Left ventricle myocardium inferior (tissue), 1 donor: ENCODE measurements at places on chromosomes 2 and 18. TPM values are rescaled to one million over a fixed set of nuclear protein-coding genes. Genes with fewer than 3 reads are reported as not detected.
A peak's percentile ranks its signal among the peaks of the same experiment; 100 is the strongest.

DNA sequence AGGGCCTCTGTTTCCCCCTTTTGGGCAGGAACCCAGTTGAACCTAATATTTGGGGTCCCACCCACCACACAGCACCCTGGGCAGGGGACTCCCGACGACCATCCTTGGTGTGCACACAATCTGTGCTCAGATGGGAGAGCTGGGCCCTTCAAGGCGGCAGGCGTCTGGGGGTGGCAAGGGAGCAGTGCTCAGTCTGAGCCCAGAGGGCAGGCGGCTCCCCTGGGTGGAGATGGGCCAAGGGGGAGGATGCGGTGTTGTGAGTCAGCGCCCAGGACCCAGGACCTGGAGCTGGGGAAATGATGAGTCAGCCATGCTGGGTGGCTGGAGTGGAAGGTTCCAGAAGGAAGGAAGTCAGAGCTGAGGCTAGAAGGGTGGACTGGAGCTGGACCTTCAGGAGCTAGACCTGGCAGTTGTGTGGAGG, 3.8 kb downstream of the PROM2 start:
- DNase-seq: peak; percentile 7

- DNase-seq: no peak
Measured at GRCh38 chr18:5066380-5066977, 130.6 kb downstream of the AKAIN1 start.

SNORC gene
- 1.0 TPM for total RNA-seq

DNA sequence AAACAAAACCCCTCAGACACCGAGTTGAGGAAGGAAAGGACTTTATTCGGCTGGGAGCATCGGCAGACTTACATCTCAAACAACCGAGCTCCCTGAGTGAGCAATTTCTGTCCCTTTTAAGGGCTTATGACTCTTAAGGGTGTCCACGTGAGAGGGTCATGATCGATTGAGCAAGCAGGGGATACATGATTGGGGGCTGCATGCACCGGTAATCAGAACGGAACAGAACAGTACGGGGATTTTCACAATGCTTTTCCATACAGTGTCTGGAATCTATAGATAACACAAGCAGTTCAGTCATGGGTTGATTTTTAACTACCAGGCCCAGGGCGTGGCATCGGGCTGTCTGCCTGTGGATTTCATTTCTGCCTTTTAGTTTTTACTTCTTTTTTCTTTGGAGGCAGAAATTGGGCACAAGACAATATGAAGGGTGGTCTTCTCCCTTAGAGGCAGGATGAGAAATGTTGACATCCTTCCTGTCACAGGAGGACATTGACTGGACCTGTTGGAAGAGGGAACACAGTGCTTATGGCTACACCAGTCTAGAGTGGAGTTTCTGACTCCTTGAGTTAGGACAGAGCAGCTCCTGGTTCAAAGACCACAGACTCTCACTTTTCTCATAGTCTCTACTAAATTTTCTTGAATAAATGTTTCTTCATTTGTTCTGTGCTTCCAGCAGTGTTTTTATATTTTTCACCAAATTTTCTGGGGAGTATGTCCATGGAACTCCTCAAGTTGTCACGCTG, 35.8 kb downstream of the SPOPL start:
- DNase-seq: no peak
